ENCODE measurements at places on chromosomes 12 and 14.

DNA sequence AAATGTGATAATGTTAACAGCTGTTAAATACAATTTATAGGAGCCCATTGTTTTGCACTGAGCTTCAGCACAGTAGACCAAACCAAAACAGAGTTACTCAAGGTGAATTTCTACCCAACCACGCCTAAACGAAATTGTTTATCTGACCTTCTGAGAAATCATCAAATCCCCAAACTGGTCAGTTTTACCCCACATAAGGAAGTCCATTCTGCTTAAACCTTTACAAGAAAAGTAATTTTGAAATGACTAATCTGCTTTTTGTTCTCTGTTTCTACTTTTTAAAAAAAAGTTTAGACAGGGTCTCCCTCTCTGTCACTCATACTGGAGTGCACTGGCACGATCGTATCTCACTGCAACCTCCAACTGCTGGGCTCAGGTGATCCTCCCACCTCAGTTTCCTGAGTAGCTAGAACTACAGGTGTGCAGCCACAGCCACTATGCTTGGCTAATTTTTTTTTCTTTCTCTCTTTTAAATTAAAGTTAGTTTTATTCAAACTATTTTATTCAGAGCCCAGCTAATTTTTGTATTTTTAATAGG, 1.4 kb upstream of the RNF10 start:
- no peak for DNase-seq

DNA sequence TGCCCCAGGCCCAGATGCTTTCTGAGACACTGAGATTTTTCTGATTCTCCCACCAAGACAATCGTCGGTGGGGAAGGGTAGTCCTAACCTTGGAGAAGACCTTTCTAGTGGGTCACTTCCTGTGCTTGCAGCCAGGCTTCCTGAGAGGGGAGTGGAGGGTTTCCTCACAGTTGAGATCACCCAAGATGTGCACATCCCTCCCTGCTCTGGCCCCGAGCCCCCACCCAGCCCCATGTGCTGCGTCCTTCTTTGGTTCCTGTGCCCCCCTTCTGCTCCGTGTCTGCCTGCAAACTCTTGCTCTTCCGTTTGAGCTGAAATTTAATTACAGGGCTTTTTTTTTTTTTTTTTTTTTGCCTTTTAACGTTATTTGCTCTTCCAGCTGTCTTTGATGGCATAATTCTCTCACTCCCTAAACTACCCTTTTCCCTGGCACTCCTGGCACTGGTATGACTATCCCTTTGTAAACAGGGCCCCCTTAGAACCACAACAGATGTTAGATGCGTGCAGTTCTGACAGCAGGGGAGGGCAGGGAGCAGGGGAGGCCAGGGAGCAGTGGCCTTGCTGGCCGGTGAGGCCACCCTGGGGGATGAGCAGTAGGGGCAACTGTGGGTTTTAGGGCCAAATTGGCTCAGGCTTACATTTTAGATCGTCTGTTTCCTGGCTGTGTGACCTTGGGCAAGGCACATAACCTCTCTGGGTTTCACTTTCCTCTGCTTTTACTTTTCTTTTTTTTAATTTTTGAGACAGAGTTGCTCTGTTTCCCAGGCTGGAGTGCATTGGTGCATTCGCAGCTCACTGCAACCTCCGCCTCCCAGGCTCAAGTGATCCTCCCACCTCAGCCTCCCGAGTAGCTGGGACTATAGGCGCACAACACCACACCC, 144.5 kb downstream of the PHETA1 start:
- no peak for DNase-seq

DNA sequence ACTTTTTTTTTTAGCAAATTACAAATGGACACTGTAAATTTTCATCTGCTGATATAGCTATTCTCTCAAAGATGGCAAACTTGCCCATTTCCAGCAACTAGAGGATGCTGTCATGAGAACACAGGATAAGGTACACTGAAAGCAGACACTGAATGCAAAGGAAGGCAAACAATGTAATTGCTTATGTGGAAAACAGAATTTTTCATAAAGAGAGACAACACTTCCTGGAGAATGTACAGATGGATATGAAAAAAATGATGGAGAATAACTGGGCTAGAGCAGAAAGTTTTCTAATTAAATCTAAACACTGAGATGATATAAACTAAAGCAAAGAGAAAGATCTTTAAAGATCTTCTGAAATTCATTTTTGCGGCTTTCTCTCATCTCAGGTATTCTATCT, 581 bp downstream of the CD69 start:
- DNase-seq = no peak

DNA sequence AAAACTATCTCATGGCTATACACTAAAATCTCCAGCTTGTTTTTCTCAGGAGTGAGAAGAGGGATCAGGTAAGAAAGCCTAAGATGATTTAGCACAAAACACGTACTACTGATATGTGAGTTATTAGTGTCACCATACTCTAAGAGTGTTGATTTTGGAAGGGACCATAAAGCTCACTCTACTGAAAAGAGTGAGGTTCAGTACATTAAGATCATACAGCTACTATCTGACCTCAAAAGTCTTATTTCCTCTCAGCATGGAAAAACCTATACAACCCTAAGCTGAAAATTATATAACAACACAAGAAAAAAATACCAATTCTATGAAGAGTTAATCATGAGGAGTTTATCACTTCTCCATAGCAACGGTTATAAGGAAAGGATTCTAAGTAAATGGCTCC, 19.5 kb downstream of the SNW1 start:
- DNase-seq = no peak
